Esophagus muscularis mucosa (tissue), 4 donors: ENCODE measurements at places on chromosomes 5 and 9.

- no peak for DNase-seq
These were observed 26.2 kb downstream of the CEMIP2 start for GRCh38 chr9:71741926-71742648.

GRCh38 chr9:89576404-89576839 lies 28.4 kb upstream of the GADD45G start:
- DNase-seq = no peak

GRCh38 chr5:77143998-77144836 lies 57.1 kb upstream of the ZBED3 start:
- no peak for DNase-seq

DNA sequence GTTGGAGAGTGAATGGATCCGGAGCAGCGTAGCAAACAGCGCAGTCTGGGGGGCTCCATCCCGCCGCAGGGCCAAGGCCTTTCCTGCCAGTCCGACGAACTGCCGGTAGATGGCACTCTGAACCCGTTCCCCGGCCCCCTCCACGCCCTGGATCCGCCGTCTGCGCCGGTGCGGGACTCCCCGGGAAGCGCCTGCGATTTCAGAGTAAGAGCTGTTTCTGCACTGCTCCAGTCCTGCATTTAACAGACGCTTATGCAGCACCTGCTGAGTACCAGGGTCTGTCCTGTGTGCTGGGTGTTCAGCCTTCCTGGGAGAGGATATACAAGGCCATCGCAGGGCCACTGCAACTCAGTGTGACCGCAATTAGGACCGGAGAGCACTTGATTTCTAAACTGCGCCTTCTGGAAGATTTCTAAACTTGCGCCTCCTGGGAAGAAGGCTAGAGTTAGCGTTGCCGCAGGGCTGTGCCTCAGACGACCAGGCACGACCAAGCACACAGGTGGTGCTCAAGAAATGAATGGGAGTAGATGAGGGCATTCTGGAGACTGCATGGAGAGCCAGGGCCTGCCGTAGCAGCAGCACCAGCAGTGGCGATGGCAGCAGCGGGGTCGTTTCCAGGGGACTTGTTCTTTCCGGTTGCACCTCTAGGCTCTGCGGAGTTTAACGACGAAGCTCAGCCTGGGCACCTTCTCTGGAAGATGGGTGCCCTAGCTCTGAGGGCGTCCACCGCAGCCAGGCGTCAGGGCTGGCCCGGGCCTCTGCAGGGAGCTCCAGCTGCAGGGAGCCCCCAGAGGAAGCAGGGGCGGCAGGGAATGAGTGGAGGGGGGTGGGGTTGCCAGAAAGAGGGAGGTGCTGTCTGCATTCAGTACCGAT lies 14.3 kb upstream of the TIFAB start:
- DNase-seq = no peak

DNA sequence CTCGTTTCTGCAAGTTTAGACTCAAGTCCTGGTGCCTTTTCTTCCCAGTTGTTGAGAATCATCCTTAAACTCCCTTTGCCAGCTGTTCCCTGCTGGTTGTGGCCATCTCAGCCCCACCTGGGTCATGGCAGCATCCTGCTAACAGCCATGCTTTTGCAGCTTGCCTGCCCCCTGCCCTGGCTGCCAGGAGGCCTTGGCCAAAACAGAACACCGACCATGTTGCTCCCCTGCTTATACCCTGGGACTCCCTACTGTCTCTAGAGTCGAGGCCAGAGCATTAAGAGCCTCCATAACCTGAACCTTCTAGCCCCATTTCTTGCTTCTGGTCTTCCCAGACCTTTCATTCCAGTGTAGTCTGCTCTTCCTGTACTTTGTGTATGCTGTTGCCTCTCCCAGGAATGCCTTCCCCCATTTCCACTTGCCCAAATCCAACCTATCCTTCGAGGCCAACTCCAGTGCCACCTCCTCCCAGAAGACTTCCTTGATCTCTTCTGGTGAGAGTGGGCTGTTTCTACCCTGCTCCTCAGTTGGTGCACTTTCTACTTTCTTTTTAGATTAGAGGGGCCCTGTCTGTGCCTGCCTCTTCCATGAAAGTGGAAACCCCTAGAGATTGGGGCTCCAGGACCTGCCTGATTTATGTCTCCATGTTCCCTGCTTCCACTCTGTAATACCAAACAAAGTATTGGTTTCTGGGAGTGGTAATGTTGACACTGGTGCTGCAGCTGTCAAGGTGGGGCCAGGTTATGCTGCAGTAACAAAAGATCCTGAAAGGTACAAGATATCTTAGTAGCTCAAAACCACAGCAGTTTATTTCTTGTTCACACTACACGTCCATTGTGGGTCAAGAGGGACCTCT lies 88.2 kb downstream of the AMBP start:
- DNase-seq = no peak

GRCh38 chr5:138789771-138790242 lies 36.6 kb downstream of the CTNNA1 start:
- DNase-seq = no peak

DNA sequence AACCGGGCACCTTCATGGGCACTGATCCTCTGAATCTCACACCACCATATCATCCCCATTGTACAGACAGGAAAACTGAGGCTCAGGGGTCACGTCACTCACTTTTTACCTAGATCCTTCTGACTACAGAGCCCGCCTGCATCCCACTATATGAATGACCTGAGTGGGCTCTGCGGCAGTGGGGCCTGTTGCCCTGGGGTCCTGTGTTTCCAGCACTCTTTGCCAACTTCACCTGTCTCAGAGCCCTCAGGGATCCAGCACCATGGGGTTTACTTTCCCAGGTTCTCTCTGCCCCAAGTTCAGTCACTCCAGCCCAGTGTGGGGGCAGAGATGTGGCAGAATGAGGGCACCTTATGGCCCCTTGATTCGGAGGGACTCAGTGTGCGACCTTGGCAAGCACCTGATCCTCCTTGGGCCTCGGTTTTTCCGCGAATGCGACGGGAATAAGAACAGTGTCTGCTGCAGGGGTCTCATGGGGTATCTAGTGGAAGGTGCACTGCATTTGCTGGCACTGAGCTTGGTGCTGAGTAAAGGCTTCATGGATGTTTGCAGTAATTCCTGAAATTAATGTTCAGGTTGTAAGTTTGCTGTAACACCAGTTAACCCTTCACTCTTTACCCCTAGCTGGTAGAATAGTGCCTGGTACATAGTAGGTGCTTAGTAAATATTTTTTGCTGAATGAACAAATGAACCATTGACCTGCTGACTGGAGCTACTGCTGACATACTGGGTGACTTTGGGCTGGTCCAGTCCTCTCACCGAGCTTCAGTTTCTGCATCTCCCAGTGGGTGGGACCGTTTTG lies 47.1 kb upstream of the BOD1 start:
- DNase-seq = no peak

GRCh38 chr5:150158170-150158949 lies 2.7 kb upstream of the PDGFRB start:
- DNase-seq = no peak

DNA sequence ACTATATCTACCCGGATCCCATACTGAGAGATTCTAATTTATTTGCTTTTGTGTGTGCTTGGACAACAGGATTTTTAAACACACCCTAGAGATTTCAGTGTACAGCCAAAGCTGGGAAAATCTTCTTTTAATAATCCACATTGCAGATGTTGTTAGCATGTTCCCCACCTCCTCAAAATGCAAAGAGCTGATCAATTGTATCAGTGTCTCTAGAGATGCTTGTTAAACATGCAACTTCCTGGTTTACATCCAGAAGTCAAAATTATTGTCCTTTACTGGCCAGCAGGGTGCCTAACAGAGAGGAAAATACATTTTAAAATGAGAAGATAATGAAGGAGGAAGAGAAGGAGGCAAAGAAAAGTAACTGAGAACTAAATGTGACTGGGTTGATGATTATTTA lies 793.3 kb downstream of the SEMA5A start:
- DNase-seq = no peak
